ENCODE measurements at places on chromosomes 16 and 17. TPM values are rescaled to one million over a fixed set of nuclear protein-coding genes. Genes with fewer than 3 reads are reported as not detected.

DNA sequence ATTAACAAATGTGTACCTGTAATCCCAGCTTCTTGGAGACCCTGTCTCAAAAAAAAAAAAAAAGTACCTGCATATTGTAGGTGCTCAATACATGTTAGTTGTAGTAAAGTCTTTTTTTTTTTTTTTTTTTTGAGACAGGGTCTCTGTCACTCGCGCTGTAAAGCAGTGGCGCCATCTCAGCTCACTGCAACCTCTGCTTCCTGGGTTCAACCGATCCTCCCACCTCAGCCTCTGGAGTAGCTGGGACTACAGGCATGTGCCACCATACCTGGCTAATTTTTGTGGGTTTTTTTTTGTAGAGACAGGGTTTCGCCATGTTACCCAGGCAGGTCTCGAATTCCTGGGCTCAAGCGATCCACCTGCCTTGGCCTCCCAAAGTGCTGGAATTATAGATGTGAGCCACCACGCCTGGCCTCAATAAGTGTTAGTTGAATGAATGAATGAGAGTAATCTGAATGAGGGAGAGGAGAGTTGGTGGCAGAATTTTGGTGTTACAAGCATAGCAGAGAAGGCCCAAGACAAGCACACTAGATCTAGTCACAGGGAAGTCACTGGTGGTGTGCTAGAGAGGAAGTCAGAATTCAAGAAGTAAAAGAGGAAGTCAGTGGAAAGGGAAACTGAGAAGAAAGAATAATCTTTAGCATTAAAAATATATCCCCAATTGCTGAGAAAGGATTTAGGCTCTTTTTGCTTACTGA, 9.4 kb upstream of the MYL4 start:
- no peak for DNase-seq

GRCh38 chr17:73924909-73925186, 278.6 kb upstream of the RPL38 start:
- DNase-seq, result no peak

- DNase-seq, result peak; percentile 42
Measured at GRCh38 chr17:75720656-75721462, at the start of gene ITGB4. TSS of gene ITGB4 (plus strand) at chr17:75721459. CDS start at chr17:75724704, 3,245 bp downstream.

GRCh38 chr16:65731833-65732232, 610.0 kb upstream of the CDH11 start:
- DNase-seq, result peak; percentile 64

- DNase-seq, result no peak
Measured at GRCh38 chr16:10612649-10613179, 32.3 kb upstream of the EMP2 start.

DNA sequence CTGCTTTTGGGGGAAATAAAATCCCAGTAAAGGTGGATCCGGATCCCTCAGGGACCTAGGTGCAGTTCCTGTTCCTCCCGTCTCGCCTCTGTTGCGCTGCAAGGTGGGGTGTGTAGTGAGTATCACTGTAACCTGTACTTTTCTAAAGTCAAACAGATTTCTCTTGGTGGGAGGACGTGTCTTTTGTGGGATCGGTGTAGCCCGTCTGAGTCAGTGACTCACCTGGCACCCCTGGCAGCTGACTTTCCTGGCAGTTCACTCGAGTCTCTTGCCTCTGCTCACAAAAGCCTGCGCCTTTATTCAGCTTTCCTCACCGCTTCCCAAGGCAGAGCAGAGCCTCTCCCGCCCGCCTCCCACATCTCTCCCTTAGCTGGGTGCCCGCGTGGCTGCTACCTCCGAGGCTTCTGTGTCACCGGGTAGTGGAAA, 85.7 kb downstream of the CMIP start:
- DNase-seq, result peak; percentile 25

GRCh38 chr17:80921159-80921558, 70.5 kb upstream of the CHMP6 start:
- DNase-seq, result no peak

DNA sequence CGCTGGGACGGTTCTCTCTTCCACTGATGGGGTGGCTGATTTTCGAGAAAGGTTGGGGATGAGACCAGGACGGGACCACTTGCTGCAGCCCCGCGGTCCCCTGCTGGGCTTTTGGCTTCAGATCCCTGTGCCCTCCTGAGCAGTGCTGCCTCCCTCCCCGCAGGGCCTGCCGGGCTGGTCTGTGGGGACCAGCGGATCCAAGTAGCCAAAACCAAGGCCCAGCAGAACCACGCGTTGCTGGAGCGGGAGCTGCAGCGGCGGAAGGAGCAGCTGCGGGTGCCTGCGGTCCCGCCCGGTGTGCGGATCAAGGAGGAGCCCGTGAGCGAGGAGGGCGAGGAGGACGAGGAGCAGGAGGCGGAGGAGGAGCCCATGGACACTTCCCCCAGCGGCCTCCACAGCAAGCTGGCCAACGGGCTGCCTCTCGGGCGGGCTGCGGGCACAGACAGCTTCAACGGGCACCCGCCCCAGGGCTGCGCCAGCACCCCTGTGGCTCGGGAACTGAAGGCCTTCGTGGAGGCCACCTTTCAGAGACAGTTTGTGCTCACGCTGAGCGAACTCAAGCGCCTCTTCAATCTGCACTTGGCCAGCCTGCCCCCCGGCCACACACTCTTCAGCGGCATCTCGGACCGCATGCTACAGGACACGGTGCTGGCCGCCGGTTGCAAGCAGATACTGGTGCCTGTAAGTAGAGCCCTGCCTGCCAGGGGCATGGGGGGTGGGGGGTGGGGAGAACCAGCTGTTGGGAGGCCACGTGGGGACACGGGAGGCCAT, 28.6 kb downstream of the POLR3E start:
- no peak for DNase-seq

- DNase-seq, result no peak
Measured at GRCh38 chr17:78501241-78502036, 75.8 kb downstream of the DNAH17 start.

GRCh38 chr16:86083382-86084002, 184.5 kb downstream of the IRF8 start:
- no peak for DNase-seq

- no peak for DNase-seq
Measured at GRCh38 chr17:20091174-20092029, 82.2 kb downstream of the SPECC1 start.

DNA sequence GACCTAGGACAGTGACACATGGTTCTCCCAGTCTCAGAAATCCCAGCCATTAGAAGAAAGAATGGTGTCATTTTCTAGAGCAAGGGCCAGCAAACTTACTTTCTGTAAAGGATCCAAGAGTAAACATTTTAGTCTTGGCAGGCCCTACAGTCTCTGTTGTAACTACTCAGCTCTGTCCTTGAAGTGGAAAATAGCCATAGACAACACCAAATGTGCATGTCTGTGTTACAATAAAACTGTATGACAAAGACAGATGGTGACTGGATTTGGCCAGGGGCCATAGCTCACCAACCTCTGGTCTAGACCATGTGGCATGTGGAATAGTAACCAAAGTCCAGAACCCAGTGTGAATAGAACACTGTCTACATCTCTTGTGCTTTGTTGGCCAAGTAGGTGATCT, 286.5 kb downstream of the HS3ST4 start:
- DNase-seq, result no peak

GRCh38 chr17:72613396-72613795, 479.1 kb downstream of the SLC39A11 start:
- DNase-seq, result peak; percentile 43

DNA sequence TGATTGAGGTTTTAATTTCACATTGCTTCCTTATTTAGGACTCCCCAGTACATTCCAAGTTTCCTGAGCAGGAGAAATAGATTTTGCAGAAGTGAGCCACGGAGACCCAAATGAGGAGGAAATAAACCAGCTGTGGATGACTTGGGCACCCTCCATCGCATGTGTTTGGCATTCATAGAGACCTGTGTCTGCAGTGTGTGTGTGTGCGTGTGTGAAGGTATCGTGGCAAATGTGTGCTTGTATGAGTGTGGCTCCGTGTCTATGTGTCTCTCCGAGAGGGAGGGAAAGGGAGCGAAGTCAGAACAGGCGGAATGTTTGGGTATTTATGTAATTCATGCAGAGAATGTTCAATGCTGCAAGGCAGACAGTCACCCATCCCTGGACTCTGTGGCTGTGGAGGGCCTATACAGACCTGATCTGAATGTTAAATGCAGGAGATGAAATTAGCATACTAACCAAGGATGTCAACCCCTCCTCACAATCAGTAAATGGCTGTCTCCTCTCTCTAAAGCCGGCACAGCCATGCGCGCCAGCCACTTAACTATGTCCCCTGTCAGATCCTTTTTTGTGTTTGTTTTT, 186.0 kb upstream of the ZFHX3 start:
- DNase-seq, result no peak

GRCh38 chr17:30541802-30542201, 64.6 kb downstream of the GOSR1 start:
- DNase-seq, result no peak

DNA sequence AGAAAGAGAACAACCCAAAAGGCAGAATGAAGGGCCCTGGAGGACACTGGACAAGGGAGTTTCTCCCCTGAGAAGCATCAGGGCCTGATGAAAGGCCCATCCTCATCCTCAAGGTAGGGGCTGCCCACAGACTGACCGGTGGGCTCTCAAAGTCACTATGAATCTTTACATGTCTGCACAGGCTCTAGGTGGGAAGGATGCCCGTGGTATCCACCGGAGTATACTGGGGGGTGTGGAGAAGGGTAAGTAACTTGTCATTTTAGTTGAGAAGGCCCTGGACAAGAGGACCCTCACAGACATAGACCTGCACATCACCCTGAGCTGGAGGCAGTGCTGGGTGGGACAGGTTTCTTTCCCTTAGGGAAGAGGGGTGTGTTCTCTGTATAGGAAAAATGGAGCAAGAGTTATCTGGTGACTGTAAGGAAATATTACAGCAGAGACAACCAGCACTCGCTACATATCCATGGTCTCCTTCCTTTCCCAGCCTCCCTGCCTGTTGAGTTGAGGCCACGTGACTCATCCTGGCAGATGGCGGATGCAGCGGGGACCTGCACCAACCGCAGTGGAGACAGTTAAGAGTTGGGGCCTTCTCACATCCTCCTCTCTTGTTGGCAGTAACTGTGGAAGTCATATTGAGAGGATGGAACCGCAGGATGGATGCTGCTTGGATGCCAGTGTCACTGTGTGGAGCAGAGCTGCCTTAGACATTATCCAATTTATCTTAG, 45.6 kb upstream of the KCNJ12 start:
- DNase-seq, result no peak

DNA sequence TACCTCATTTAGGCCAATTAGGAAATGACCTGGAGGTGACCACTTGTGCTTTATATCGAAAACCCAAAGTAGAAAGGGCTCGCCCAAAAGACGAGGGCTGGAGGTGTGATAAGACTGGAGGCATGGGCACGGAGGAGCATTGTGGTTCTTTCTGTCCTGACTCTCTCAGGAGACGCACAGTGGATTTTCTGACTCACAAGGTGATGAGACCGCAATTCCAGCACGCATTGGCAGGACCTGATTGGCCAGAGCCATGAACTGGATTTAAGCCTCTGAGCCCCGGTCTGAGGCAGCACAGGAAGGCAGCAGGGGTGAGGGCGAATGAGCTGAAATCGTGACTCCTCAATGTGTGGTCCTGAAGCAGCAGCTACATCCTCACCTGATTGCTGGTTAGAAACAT, 559.1 kb upstream of the SALL1 start:
- peak; percentile 15 for DNase-seq

DNA sequence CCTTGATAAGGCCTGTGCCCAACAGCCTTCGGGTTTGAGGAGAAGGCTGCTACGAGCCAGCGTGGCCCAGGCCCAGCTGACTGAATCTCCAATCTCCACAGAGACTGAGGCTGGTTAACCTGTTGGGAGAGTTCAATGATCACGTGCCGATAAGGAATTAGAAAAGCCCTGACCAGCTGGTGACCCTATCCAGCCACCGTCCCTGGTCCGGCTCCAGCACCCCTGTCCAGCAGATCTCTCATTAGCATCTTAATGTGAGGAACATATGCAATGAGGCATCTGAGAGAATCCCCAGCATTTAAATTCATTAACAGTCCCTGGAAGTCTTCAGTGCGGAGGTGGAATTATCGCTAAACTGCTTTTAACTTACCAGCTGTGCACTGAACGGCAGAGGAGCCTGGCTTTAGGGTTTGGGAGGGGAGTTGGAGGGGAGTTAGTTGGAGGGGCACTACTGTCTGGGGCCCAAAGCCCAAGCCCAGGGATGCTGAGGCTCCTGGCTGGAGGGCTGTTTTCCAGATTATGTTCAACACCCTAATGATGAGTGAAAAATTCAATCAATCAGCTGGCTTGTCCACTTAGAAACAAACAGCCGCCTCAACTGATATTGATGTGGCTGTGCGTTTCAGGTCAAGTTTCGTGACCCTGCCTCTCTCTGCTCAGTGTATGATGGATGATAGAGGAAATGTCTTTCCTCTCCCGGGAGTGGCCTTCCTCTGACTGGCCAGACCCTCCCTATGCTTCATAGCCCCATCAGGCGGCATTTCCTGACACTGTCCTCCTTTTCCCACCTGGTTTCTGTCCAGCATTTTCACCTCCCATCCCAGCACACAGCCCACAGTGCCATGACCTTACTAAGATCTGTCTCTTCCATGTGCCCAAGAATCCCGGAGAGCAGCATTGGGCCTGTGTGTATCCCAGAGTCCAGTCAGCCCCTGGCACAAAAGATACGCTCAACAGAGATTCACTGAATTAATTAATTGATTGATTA, 184.5 kb downstream of the CCT6B start:
- no peak for DNase-seq

- DNase-seq, result no peak
Measured at GRCh38 chr17:27868565-27868964, 24.6 kb downstream of the LYRM9 start.

NXPH3 gene
- total RNA-seq, result 3.5 TPM

TMC8 gene
- total RNA-seq, result not detected

TBX2 gene
- 1.4 TPM for total RNA-seq

DPEP2 gene
- total RNA-seq, result not detected

PABPN1L gene
- total RNA-seq, result not detected

PRSS33 gene
- not detected for total RNA-seq

KIF1C gene
- total RNA-seq, result 16.0 TPM

SECTM1 gene
- 30.2 TPM for total RNA-seq

ENPP7 gene
- total RNA-seq, result not detected

HBA2 gene
- not detected for total RNA-seq

TTYH2 gene
- total RNA-seq, result 0.15 TPM

CPNE7 gene
- 3.1 TPM for total RNA-seq

GGT6 gene
- not detected for total RNA-seq

SAMD14 gene
- 0.49 TPM for total RNA-seq

CCL16 gene
- not detected for total RNA-seq

C16orf92 gene
- not detected for total RNA-seq

KCNH4 gene
- total RNA-seq, result not detected

OGFOD3 gene
- total RNA-seq, result 34.5 TPM
